Activated naive CD8-positive, alpha-beta T cell treated with anti-CD3 and anti-CD28 coated beads, Interleukin-2, amount 50 U/mL, for 16 hours (primary cell): ENCODE measurements at places on chromosomes 11 and 22.

DNA sequence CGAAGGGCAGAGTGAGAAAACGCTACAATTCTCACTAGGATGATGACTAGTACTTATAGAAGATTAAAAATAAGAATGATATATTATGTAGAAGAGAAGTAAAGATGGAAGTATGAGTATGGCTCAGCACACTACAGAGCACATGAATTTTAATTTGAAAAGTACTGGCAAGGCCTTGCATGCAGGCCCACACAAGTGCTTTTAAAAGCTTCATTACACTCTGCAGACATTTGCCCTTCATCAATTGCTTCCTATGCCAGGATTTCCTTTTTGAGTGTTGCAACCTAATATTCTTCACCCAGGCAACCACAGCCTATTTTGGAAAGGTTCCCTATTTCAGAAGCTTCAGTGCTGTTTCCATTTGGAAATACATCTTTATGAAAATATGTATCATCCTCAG, 81.1 kb downstream of the LARGE2 start:
- no peak for DNase-seq

GRCh38 chr11:128766591-128767081, 72.8 kb downstream of the FLI1 start:
- no peak for DNase-seq

- DNase-seq: no peak
These were observed 776.4 kb downstream of the LRRC4C start for GRCh38 chr11:40683010-40683409.

- no peak for DNase-seq
These were observed 78.4 kb downstream of the CDKN1C start for GRCh38 chr11:2807025-2807681.

DNA sequence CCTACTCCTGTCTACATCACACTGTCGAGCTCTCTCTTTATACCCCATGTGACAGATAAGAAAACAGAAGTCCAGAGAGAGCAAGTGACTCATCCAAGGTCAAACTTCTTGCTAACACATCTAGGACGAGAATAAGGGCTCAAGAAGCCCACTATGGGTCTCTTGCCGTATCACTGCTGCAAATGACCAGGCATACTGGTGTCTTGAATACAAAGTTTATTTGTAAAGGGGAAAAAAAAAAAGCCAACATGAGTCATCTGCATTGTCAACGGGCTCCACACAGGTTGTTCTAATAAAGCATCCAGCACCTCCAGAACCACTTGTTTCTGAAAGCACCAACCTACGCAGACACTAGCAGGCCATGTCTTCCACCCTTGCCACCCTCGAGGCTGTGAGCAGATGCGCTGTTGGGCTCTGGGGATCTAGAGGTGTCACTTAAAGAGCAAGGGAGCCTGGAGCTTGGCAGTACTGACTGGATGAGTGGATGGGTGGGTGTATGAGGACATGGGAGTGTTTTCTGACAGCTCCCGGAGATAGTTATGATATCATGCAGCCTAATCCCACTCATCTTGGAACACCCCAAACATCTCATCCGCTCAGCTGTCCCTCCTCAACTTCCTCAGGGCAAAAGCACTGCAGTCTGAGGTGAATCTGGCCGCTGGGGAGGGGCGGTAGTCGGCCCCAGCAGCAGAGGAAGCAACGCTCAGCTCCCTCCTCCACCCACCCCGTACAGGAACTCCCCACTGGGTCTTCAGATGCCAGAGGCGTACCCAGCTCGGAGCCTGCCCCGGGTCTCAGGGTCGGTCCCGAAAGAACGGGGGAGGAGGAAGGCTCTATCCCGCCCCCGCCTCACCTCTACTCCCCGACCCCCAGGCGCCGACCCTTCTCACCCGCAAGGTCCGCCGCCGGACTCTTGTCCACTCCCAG, 1.0 kb downstream of the SMCO4 start:
- no peak for DNase-seq

DNA sequence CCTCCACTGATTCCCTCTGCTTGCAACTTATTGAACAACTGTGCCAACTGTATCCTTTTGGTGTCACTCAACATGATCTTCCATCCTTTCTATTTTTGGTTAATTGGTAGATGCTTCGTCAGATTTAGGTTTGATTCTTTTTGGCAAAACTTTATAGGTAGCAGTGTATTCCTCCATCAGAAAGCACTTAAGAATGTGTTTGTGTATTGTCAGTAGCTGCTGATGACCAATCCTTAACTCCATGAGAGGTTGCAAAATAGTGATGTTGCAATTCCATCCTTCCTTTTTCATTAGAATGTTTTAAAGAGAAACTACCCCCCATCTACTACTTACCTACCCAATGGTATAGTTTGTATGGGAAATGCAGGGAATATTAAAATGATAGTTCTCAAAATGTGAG, 22.1 kb downstream of the FAM76B start:
- DNase-seq: no peak

GRCh38 chr11:13214276-13214675, 63.3 kb upstream of the BMAL1 start:
- DNase-seq: no peak

- DNase-seq: no peak
These were observed 4.5 kb downstream of the OR5B21 start for GRCh38 chr11:58503361-58503856.

GRCh38 chr11:128689591-128689947, 4.3 kb upstream of the FLI1 start:
- no peak for DNase-seq
